CD4-positive, CD25-positive, alpha-beta regulatory T cell (primary cell): ENCODE measurements at places on chromosomes 1 and 21.

- no peak overlapping the region for H3K27ac ChIP-seq
- H3K27me3 ChIP-seq = peaks cover 4% of the 10 kb centered on the region
- DNase-seq = no peak
- no peak overlapping the region for H3K4me3 ChIP-seq
Measured at GRCh38 chr1:119779869-119780356, 11.2 kb upstream of the HMGCS2 start.

DNA sequence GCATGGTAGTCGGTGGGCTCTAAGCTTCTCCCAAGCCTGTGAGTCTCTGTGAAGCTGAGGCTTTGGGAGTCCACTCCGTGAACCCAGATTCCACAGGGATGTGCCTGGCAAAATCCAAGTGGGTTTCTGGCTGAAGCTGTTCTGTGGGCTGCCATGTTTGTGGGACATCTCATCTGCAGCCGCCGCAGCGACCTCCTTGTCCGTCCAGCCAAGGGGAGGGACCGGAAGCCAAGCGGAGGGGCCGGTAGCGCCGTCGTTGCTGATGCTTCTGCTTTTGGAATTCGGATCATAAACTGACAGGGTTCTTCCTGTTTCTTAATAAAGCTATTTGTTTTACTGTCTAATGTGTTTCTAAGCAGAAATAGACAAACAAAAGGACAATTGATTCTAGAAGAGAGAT lies 13.3 kb downstream of the KIF26B start:
- no peaks in the 10 kb centered on the region for H3K4me1 ChIP-seq
- H3K36me3 ChIP-seq = no peaks in the 10 kb centered on the region
- peaks cover 6% of the 10 kb centered on the region for H3K27me3 ChIP-seq
- no peak overlapping the region for H3K27ac ChIP-seq
- no peak for DNase-seq

- no peaks in the 10 kb centered on the region for H3K4me1 ChIP-seq
- no peaks in the 10 kb centered on the region for H3K36me3 ChIP-seq
- H3K27ac ChIP-seq = no peak overlapping the region
- DNase-seq = no peak
- H3K4me3 ChIP-seq = no peak overlapping the region
- no peaks in the 10 kb centered on the region for H3K27me3 ChIP-seq
Measured at GRCh38 chr1:54583307-54583686, 35.3 kb downstream of the ACOT11 start.

DNA sequence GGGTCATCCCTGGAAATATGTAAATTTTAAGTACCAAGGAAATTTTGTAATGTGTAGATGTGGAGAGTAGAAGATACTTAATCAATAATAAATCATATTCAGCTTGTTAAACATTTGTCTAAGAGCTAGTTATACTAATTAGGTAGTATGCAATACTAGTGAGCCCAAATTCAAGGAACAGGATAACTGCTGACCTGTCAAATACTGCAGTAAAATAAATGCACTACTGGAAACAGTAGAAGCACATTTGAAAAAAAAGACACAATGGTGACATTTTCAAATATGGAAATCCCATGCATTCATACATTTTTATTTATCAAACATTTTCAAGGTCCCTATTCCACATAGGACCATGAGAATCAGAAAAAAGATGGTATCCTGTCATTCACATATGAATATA lies 27.2 kb downstream of the EPRS1 start:
- H3K36me3 ChIP-seq = peaks cover 86% of the 10 kb centered on the region
- H3K27me3 ChIP-seq = no peaks in the 10 kb centered on the region
- no peak overlapping the region for H3K4me3 ChIP-seq

GRCh38 chr21:30058928-30059327 lies 107.7 kb downstream of the CLDN17 start:
- DNase-seq = no peak
- no peak overlapping the region for H3K4me3 ChIP-seq
- H3K4me1 ChIP-seq = no peaks in the 10 kb centered on the region

DNA sequence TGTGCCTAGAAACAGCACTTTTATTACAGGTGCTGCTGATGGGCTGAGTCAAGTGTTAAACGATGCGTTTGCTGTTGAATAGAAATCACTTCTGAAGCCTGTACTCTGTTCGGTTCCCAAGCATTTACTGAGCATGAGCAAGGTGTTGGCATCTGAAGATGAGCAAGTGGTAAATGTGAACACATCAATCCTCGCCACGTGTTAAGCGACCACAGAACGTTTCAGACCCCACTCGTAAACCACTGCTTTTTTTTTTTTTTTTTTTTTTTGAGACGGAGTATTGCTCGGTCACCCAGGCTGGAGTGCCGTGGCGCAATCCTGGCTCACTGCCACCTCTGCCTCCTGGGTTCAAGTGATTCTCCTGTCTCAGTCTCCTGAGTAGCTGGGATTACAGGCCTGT lies 241.2 kb downstream of the SETD4 start:
- H3K4me3 ChIP-seq = no peak overlapping the region
- no peak for DNase-seq
- H3K4me1 ChIP-seq = no peaks in the 10 kb centered on the region
- no peak overlapping the region for H3K27ac ChIP-seq

- H3K36me3 ChIP-seq = peaks cover 89% of the 10 kb centered on the region
- H3K4me3 ChIP-seq = no peak overlapping the region
- no peaks in the 10 kb centered on the region for H3K27me3 ChIP-seq
Measured at GRCh38 chr21:42439284-42440186, 35.8 kb downstream of the UBASH3A start.

- H3K27ac ChIP-seq = no peak overlapping the region
- H3K4me3 ChIP-seq = no peak overlapping the region
- H3K4me1 ChIP-seq = no peaks in the 10 kb centered on the region
- DNase-seq = no peak
- no peaks in the 10 kb centered on the region for H3K27me3 ChIP-seq
Measured at GRCh38 chr1:68819190-68819829, 322.4 kb upstream of the DEPDC1 start.

- H3K4me3 ChIP-seq = no peak overlapping the region
- peaks cover 18% of the 10 kb centered on the region for H3K27me3 ChIP-seq
- H3K36me3 ChIP-seq = no peaks in the 10 kb centered on the region
- DNase-seq = no peak
- H3K4me1 ChIP-seq = peaks cover 16% of the 10 kb centered on the region
Measured at GRCh38 chr1:201169203-201169602, 14.9 kb upstream of the TMEM9 start.

GRCh38 chr1:10598389-10598702 lies 123.6 kb downstream of the PEX14 start:
- no peak overlapping the region for H3K27ac ChIP-seq
- H3K27me3 ChIP-seq = no peaks in the 10 kb centered on the region
- H3K4me3 ChIP-seq = no peak overlapping the region

- H3K4me1 ChIP-seq = peaks cover 21% of the 10 kb centered on the region
- H3K4me3 ChIP-seq = no peak overlapping the region
- DNase-seq = no peak
Measured at GRCh38 chr1:6586404-6586816, 6.6 kb downstream of the ZBTB48 start.

- no peak overlapping the region for H3K27ac ChIP-seq
- H3K36me3 ChIP-seq = no peaks in the 10 kb centered on the region
- H3K4me1 ChIP-seq = no peaks in the 10 kb centered on the region
- H3K27me3 ChIP-seq = no peaks in the 10 kb centered on the region
- no peak for DNase-seq
Measured at GRCh38 chr1:76507376-76507775, 359.9 kb upstream of the ST6GALNAC5 start.

GRCh38 chr1:31815307-31815645 lies 546 bp downstream of the SPOCD1 start:
- no peaks in the 10 kb centered on the region for H3K27me3 ChIP-seq
- DNase-seq = no peak
- H3K4me3 ChIP-seq = no peak overlapping the region
- H3K4me1 ChIP-seq = peaks cover 6% of the 10 kb centered on the region
- no peaks in the 10 kb centered on the region for H3K36me3 ChIP-seq

DNA sequence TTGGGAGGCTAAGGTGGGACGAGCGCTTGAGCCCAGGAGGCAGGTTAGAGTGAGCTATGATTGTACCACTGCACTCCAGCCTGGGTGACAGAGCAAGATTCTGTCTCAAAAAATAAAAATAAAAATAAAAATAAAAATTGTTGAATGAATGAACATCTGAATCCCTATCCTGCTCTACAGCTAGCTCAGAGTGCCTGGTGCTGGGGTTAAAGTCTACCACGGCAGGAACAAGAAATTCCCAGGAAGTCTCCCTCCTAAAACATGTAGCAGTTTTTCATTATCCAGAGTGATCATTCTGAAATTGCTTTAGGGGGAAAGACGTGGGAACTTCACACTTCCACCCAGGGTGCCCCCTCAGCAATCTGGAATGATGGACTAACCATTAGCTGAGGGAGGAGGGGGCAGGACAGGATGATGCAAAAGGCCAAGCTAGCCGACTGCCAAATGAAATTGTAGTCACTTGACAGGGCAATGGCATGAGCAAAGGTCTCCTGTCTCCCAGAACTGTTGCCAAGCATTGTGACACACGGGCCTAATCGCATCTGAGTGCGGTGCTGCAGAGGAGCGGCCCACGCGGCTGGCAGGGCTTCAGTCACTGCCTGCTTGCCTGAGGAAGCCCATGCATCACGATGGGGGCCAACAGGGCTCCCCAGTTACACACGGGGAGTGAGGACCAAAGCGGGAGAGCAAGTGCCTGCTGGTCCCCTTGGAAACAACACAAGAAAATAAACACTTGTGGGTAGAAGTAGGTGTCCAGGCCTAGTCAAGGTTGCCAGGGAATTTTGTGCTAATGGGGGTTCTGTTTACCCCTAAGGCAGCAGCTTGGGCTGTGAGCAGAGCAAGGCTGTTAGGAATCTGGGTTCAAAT lies 85.7 kb downstream of the NENF start:
- H3K4me3 ChIP-seq = no peak overlapping the region
- DNase-seq = no peak
- H3K27ac ChIP-seq = no peak overlapping the region
- peaks cover 9% of the 10 kb centered on the region for H3K4me1 ChIP-seq
- H3K27me3 ChIP-seq = peaks cover 17% of the 10 kb centered on the region

- no peaks in the 10 kb centered on the region for H3K36me3 ChIP-seq
- no peak overlapping the region for H3K27ac ChIP-seq
- no peaks in the 10 kb centered on the region for H3K27me3 ChIP-seq
- H3K4me3 ChIP-seq = no peak overlapping the region
Measured at GRCh38 chr1:81351864-81352263, 448.9 kb upstream of the ADGRL2 start.

- H3K27me3 ChIP-seq = peaks cover 8% of the 10 kb centered on the region
- no peak for DNase-seq
- H3K4me1 ChIP-seq = no peaks in the 10 kb centered on the region
- no peaks in the 10 kb centered on the region for H3K36me3 ChIP-seq
- no peak overlapping the region for H3K27ac ChIP-seq
Measured at GRCh38 chr1:157403608-157404007, 148.7 kb downstream of the FCRL5 start.

DNA sequence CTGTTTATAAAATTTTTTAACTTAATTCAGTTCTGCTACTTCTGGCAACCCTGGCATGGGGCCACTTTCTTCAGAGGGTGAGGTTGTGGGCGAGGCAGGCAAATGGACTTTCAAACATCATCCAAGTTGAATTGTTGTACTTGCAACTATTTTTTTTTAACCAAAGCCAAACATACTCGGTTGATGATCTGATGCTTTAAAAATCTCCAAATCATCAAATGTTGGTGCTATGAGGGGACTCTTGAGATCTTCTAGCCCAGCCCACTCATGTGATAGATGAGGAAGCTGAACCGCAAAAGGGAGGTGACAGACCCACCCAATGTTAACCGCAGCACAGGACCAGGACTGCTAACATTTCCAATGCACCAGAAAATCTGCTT lies 6.7 kb downstream of the SLC1A7 start:
- H3K4me3 ChIP-seq = no peak overlapping the region
- H3K36me3 ChIP-seq = no peaks in the 10 kb centered on the region
- no peaks in the 10 kb centered on the region for H3K4me1 ChIP-seq
- no peak overlapping the region for H3K27ac ChIP-seq
- peak; percentile 3 for DNase-seq
- no peaks in the 10 kb centered on the region for H3K27me3 ChIP-seq

DNA sequence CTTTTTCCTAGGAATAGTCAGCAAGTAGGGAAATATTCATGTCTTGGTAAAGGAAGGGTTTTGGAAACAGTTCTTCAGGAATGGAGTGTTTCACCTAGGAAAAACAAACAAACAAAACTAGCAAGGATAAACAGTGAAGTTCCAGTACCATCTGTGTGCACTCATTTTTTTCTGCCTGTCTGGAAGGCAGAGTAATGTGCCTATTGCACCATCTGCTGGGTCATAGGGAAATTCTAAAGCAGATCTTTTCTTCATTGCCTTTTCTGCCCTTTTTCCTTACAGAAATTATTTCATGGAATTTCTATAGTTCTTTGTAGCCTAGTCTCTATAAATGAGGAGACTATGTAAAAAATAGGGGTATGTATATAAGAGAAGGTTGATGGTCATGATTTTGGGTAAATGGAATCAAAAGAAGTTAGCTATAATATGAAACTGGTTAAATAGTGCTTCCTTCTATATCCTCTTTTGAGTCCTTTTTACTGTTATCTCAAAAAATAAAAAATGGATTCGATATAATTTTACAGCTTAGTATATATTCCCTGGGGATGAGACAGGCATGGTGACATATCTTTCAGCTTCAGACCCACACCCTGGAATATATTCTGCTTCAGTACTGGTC lies 3.4 kb upstream of the HRNR start:
- H3K36me3 ChIP-seq = no peaks in the 10 kb centered on the region
- no peaks in the 10 kb centered on the region for H3K4me1 ChIP-seq
- H3K4me3 ChIP-seq = no peak overlapping the region

DNA sequence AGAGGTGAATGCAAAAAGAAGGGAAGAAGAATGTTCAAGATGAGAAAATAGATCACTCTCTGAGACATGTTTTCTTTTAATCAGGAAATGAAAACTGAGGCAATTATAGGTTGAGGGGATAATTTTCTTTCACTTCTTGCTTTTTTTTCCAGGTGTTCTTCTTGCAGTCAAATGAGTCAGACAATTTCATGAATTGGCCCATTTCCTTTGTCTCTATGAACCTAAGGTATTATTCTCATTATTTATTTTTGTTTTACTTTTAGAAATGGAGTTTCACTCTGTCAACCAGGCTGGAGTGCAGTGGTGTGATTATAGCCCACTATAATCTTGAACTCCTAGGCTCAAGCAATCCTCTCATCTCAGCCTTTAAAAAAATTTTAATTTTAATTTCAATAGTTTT lies 3.5 kb upstream of the VASH2 start:
- H3K27ac ChIP-seq = no peak overlapping the region
- no peaks in the 10 kb centered on the region for H3K36me3 ChIP-seq
- H3K27me3 ChIP-seq = peaks cover 1% of the 10 kb centered on the region

DNA sequence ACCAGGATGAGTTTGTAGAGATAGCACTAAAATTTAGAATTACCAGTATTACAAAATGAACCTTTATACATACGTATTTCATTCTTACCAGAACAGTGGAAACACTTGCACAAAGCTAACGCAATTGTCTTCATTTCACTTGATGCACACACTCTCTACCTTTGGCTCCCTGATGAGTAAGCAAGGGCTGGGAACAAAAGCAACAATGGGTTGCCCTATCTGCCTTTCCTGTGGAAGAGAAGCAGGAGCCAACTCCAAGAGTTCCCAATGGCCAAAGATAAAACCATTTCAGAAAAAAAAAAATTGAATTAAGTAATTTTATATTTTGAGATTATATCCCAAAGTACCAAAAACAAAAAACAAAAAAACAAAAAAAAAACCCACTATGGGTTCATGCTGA lies 344.1 kb upstream of the GREM2 start:
- DNase-seq = no peak
- H3K27ac ChIP-seq = no peak overlapping the region
- no peaks in the 10 kb centered on the region for H3K27me3 ChIP-seq
- H3K4me3 ChIP-seq = no peak overlapping the region
- no peaks in the 10 kb centered on the region for H3K4me1 ChIP-seq

GRCh38 chr1:212149566-212149965 lies 114.0 kb downstream of the DTL start:
- no peak overlapping the region for H3K4me3 ChIP-seq
- no peak for DNase-seq
- H3K27ac ChIP-seq = no peak overlapping the region
- H3K36me3 ChIP-seq = no peaks in the 10 kb centered on the region
- no peaks in the 10 kb centered on the region for H3K4me1 ChIP-seq
- no peaks in the 10 kb centered on the region for H3K27me3 ChIP-seq
